Fibroblast of upper back skin (primary cell): ENCODE measurements at places on chromosomes 1 and 21.

DNA sequence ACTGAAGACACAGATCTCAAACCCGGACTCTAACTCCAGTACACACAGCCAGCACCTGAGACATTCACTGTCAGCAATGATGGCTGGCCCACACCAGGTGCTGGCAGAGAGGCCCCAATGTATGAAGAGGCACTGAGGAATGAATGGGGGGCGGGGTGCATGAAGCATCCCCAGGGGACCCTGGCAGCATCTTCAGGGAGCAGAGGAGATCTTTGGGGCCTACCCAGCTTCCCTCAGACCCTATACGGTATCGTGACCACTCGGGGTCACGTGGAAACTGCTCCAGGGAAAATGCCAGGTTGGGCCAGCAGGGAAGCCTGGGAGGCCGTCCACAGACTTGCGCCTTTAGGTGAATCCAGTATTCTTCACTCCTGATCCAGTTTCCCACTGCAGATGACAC, 84.3 kb downstream of the NPHP4 start:
- DNase-seq = no peak

DNA sequence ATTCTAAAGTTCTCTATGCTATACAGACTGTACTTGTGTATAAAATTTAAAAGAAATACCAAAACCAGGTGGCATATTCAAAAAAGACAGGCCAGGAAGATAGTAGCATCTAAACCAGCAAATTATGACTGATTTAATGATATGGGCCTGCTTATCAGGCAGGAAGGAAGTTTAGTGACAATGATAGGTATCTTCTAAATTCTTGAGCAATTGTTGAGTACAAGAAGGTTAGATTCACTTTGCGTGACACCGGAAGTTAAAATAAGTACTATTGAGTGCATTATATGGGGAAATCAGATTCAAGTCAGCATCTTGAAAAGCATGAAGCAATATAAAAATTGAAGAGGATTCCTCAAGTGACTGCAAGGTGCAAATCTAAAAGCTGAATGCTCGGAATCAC, 186.8 kb upstream of the RGS18 start:
- DNase-seq = no peak

GRCh38 chr1:214427871-214428277, 123.5 kb downstream of the PTPN14 start:
- DNase-seq = peak; percentile 93

GRCh38 chr1:224540535-224540934, 75.6 kb upstream of the CNIH3 start:
- no peak for DNase-seq

DNA sequence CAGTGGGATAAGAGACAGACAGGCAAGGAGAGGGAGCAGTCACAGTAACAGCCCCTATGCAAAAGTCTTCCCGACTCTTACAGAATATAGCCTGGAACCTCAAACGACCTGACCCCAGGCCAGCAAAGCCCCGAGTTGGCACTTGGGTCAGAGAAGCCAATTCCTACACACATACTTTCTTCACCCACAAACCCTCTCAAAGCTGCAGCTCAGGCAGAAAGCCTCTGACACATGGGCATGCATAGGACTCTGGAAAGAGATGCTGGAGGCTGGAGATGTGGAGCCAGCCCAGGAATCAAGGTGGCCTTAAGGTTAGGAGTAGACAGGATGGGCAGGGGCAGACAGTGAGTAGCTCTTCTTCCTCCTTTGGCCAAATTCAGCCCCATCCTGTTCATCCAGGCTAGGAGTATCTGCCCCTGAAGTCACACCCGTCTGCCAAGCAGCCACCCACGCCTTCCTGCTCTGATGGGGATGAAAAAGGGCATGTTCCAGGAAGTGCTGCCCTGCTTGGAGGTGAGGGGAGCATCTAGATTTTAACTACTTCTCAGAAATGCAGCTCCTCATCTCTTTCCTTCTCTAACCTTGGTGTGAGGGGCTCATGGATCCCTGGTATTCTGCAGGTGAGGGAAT, 7.8 kb downstream of the SLC41A1 start:
- no peak for DNase-seq

GRCh38 chr1:230796626-230797025, 49.4 kb downstream of the CAPN9 start:
- no peak for DNase-seq

- no peak for DNase-seq
Observed at GRCh38 chr21:30831194-30831765, 1.7 kb upstream of the KRTAP7-1 start.

- peak; percentile 68 for DNase-seq
Observed at GRCh38 chr1:94160811-94161210, 39.9 kb upstream of the ABCA4 start.

DNA sequence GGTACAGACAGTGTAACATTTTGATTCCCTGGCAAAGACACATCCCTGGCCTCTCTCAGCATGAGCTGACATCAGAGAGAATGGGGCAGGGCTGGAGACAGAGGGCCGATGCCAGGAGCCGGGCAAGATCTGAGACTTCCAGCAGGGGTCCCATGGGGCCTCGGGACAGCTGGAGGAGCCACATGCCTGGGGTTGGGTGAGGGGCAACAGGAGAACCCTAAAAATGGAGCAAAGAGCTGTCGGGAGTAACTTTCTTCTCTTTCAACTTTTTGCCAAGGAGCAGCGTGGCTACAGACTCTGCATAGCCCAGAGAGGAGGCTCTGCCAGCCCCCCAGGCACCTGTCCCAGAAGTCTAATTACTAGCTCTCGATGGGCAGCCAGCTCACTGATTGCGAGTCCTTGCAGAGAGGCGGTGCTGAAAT, 130.8 kb downstream of the LACTBL1 start:
- no peak for DNase-seq

- DNase-seq = no peak
Observed at GRCh38 chr1:226635456-226635941, 86.9 kb downstream of the STUM start.

GRCh38 chr21:28675331-28676041, 317.2 kb downstream of the LTN1 start:
- DNase-seq = peak; percentile 25

DNA sequence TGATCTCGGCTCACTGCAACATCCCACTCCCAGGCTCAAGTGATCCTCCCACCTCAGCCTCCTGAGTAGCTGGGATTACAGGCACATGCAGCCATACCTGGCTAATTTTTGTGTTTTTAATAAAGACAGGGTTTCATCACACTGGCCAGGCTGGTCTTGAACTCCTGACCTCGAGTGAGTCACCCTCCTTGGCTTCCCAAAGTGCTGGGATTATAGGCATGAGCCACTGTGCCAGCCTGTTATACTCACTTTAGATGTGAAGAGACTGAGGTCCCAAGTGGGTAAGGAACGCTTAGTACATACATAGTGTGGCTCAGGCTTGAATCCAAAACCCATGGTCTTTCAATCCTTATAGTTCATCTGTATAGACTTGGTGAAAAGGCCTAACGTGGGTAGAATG, 63.7 kb upstream of the EPS8L3 start:
- no peak for DNase-seq

DNA sequence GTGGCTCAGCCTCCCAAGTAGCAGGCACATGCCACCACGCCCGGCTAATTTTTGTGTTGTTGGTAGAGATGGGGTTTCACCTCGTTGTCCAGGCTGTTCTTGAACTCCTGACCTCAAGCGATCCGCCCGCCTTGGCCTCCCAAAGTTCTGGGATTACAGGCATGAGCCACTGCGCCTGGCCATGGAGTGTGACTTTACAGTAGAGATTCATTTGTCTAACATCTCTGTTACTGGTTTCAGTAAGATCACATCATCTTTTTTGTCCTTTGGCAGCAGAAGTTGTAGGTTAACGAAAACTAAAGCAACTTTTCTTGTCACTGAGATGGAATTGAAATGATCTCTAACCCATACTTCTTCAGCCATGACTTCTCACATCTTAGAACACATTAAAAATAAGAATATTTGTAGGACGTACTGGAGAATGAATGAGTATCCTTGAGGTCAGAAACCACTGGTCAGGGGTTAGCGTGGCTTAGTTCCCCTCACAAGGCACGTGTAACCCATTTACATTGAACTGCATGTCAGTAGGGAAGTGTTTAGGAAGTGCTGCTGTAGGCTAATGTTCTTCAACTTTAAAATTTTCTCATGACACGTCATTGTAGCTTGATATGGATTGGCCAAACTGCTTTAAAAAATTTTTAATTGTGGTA, 75.9 kb downstream of the CAMTA1 start:
- no peak for DNase-seq

DNA sequence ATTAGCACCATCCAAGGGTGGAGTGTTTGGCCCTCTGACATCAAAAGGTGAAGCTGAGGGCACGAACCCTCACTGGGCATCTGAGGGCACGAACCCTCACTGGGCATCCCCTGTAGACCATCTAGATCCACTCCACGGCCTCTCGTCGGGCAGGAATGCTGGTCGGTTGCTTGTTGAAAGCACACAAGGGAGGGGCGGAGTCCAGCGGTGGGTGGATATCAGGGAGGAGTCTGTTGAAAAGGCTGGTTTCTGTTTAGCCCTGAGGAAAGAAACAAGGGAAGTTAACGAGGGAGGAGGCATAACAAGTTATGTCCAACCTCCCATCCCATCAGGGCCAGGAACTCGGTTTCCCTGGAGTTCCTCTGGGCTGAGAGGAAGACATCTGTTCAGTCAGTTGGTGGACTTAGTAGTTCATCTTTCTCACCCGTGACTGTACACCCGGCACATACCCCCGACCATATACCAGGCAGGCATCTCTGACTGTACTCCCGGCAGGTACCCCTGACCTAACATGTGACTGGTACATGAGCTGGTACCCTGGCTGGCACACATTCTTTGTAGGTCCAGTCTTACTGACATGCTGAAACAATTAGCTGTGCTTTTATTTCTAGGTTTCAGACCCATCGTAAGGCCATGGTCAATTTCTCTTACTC, 32.1 kb upstream of the PDE9A start:
- no peak for DNase-seq

GRCh38 chr1:154837034-154837671, 32.9 kb downstream of the KCNN3 start:
- no peak for DNase-seq

DNA sequence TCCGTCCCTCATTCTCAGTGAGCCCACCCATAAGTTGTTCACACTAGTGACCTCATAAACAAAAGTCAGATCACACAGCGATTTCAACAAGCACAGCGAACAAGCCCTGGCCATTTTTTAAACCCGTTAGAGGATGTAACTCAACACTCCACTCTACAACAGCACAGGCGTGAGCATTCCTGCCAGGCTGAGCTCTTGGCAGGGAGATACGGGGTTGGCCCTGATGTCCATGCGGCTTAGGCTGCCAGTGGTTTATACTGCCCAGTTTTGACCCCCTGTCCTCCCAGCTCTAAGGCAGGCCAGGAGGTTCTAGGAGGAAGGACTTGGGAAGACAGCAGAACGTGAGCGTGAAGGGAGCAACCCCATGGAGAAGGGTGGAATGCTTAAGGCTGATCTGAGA, 35.0 kb downstream of the PARP1 start:
- DNase-seq = no peak

DNA sequence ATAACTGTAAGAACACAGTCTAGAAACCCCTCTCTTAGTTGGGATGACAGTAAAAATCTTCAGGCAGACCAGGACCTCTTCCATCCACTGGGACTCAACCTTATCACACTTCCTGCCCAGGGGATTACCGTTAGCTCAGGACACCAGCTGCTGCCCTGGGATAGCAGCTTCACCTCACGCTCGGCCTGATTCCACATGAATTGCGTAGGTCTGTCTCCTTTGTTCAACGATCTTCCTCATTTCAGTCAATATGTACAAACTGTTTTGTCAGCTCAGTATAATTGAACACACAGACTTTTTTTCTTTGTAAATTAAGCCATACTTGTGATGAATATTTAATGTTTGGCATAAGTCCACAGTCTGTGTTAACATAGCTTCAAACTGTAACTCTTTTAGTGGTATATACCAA, 290.4 kb downstream of the GRIK1 start:
- no peak for DNase-seq

- no peak for DNase-seq
Observed at GRCh38 chr1:184418652-184419349, 32.0 kb downstream of the C1orf21 start.

DNA sequence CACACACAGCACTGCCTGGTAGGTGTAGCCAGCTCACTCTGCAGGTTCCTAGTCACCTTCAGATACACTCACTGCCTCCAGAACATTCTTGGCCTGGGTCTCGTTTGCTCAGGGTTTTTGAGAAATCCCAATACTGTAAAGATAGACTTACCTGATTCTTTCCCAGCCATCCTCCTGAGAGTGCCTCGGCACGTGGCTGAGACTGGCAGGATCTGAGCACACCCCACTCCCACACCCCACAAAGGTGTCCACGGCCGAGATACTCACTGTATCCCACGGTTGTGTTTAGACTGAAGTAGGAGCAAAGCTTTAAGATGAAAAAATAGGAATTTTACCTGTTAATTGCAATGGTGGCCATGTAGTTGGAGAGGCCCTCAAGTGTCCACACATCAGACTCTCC, 33.4 kb downstream of the SNAP47 start:
- DNase-seq = no peak

DNA sequence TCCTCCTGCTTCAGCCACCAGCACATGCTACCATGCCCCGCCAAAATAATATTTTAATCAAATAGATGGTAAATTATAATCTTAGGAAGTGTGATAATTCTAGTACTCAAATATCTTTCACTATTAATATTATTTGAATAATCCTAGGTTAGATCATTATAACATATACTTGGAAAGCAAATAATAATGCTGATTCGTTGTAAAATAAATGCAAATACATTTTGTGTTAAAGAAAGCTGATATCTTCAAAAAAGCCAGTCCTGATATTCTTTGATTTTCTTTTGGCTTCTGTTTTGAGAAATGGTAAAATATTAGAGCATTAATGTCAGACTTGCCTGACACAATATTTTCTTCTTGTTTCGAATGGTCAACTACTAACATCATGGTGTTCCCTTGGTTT, 116.3 kb upstream of the ADAMTS5 start:
- DNase-seq = no peak

DNA sequence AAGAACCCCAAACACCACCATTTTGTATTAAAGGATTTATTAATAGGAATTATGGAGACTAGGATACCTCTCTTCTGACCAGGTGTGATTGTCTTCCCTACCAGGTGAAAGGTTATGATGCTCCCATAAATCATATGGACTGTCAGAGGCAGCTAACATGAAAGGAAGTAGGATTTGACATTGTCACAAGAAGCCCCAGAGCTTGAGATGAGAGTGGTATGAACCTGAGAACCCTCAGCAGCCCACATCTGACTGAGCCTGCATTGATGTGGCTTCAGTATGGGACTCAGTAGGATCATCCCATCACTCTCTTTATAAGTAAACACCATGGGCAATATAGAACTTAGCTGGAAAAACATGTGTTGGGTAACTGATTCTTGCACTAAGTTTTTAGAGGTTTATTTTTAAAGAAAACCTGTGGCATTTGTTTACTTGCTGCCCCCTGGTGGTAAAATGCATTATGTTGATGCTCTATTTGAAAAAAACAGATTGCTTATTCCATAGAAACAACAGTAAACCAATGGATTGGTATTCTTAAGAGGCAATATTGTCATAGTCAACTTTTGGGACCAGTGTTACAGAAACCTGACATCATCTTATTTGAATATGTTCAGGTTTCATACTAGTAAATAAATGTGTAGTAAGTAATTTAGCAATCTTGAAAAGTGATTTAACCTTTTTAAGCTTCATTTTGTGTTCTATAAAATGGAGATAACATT, 16.6 kb upstream of the CACYBP start:
- DNase-seq = peak; percentile 40
